ENCODE measurements at places on chromosomes 13 and 19.

GRCh38 chr19:35353635-35354034 lies 4.6 kb upstream of the FFAR3 start:
- DNase-seq = no peak

GRCh38 chr19:18309525-18310064 lies 13.3 kb downstream of the LSM4 start:
- no peak for DNase-seq

- DNase-seq = peak; percentile 94
Observed at GRCh38 chr19:49801966-49802661, 11.0 kb downstream of the FUZ start.

GRCh38 chr19:40726279-40726678 lies 9.4 kb downstream of the ITPKC start:
- DNase-seq = no peak

GRCh38 chr19:55464662-55465054 lies at the start of gene C19orf85:
TSS of gene C19orf85 (minus strand) at chr19:55464751. CDS start at chr19:55464554, 197 bp downstream.
- no peak for DNase-seq

- no peak for DNase-seq
Observed at GRCh38 chr19:40013991-40014390, 17.1 kb downstream of the ZNF546 start.

GRCh38 chr19:6066661-6067646 lies 43.3 kb downstream of the RFX2 start:
- DNase-seq = peak; percentile 98

DNA sequence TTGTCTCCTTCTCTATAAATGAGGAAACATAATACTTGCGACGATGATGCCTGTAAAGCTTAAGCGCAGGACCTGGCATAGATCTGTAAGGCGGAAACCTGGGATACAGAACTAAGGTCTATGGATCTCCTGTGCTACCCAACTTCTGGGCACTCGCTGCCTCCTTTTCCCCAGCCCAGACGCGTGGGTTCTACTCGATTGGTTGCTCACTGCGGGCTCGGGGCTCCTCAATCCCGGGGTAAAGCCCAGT lies 615 bp upstream of the PSMC4 start:
- no peak for DNase-seq

- DNase-seq = peak; percentile 91
Observed at GRCh38 chr19:10286803-10287737, at the start of gene ICAM4. TSS of gene ICAM4 (plus strand) at chr19:10286955. CDS start at chr19:10287013, 58 bp downstream.

DNA sequence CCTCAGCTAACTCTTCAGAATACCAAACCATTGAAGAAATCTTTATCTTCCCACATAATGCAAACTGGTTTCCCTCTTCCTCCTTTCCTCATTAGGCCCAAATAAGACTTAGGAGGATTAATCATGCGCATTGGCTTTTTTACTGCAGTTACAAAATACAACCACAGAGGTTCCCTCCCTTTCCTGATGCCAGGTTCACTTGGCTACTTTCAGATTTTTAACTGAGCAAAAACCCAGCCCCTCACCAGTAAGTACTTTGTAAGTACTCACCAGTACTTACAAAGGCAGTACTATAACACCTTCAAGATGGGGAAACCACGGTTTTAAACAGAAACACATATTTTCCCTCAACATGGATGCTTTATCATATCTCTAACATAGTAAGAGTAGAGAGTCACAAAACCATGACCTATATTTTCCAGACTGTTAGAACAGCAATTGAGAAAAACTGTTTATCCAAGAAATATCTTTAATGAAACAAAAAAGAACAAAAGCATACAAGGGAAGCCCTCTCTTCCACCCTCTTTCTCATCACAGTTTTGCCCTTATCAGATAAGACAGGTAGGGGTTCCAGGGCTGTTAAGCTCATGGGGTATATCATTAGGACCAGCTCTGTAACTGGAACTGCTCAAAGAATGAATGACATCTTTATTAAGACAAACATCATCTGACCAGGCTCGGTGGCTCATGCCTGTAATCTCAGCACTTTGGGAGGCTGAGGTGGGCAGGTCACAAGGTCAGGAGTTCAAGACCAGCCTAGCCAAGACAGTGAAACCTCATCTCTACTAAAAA lies 12.7 kb downstream of the FOXO1 start:
- DNase-seq = no peak

- no peak for DNase-seq
Observed at GRCh38 chr19:46211201-46211881, 18.2 kb upstream of the IGFL1 start.

GRCh38 chr19:18500376-18500775 lies 21.5 kb downstream of the ELL start:
- DNase-seq = no peak

DNA sequence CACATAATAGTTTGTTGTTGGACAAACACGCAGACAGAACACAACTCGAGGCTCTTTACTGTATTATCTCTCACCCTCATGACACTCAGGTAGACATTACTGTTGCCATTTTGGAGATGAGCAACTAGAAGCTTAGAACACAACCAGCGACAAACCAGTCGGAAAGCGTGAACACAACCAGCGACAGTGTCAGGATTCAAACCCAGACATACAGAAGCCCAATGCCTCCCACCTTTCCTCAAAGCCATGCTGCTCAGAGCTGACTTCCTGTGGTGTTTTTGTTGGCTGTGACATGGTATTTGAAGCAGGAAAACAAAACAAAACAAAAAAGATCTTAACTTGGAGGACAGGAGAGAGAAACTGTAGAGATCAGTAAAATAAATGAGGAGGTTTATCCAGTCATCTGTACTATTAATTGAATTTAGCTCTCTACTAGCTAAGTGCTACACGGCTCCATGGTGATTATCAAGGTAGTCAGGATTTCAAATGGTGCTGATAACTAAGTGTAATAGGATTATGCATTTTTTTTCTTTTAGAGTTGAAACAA lies 92.1 kb downstream of the STARD13 start:
- no peak for DNase-seq

GRCh38 chr13:94556041-94556440 lies 39.9 kb downstream of the TGDS start:
- no peak for DNase-seq

- no peak for DNase-seq
Observed at GRCh38 chr13:31982124-31982523, 49.5 kb upstream of the FRY start.

- DNase-seq = no peak
Observed at GRCh38 chr13:93765811-93766210, 539.2 kb downstream of the GPC6 start.

- no peak for DNase-seq
Observed at GRCh38 chr13:80340651-80341100, 250 bp downstream of the SPRY2 start.
